ENCODE measurements at places on chromosomes 1 and 21.

DNA sequence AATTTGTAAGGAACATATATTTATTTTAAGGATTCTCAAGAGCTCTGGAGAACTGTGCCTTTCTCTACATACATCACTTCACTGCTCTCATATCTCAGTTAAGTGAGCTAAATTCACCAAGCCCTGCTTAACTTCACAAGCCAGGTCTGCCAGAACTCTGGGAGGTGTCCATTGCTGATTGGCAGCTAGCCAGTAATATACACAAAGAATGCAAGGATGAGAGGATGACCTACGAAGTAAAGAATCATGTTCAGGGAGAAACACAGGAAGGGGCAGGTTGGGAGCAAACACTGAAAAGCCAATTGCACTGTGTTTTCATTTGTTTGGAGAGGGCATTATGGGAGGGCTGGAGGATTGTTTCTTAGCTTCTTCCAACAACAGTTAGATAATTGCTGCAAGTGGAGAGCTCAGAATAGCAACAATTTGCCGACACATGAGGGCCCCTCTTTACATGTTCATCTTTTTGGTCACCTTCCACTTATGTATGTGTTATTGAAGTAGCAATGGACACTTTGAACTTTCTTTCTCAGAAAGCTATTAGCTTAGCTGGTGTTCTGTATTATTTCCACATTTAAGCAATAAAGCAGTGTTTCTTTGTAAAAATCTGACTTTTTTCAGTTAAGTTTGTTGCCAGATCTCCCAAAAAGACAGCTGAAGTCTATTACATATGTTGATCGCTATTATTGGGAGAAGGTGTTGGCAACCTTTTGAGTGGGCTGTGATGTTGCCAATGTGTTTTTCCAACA lies 254.8 kb downstream of the LTN1 start:
- no peak for DNase-seq

GRCh38 chr21:36589352-36589971 lies 109.5 kb upstream of the SIM2 start:
- DNase-seq, result no peak

- DNase-seq, result no peak
These were observed 52.0 kb upstream of the SMYD2 start for GRCh38 chr1:214228976-214229375.

GRCh38 chr1:185581961-185582725 lies 152.0 kb upstream of the HMCN1 start:
- DNase-seq, result no peak
